ENCODE measurements at places on chromosomes 12 and 14. TPM values are rescaled to one million over a fixed set of nuclear protein-coding genes. Genes with fewer than 3 reads are reported as not detected.

- no peak for DNase-seq
Measured at GRCh38 chr14:48546996-48547395, 871.6 kb upstream of the MDGA2 start.

DNA sequence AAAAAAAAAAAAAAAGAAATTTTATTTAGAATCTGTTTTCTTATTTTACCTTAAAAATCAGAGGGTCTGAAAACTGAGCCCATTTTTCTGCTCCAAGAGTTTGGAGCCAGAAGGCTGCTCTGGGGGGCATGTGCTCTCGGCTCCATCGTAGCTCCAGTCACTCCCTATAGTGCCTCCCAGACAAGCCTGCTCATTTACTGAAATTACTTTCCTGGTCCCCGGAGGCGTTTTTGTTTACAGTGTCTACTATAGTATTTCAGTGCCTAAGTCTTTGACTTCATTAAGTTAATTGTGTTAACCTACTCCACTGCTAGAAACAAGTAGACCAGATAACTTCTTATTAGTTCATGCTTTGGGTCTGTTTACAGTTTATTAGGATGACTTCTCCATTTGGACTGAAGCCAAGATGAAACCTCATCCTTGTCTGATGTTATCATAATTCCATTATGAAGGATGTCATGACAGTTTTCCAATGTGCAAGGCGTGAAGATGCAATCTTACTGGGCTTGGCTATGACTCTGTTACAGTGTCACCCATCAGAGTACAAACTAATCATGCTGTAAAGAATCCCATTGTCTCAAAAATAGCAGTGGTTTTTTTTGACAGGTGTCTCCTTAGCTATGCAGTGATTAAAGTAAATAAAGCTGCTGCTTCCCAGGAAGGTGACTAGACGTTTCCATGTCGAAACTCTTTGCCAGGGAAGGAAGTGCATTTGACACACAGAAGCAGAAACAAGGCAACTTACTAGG lies 182.3 kb downstream of the TMEM132C start:
- DNase-seq = peak; percentile 1

DNA sequence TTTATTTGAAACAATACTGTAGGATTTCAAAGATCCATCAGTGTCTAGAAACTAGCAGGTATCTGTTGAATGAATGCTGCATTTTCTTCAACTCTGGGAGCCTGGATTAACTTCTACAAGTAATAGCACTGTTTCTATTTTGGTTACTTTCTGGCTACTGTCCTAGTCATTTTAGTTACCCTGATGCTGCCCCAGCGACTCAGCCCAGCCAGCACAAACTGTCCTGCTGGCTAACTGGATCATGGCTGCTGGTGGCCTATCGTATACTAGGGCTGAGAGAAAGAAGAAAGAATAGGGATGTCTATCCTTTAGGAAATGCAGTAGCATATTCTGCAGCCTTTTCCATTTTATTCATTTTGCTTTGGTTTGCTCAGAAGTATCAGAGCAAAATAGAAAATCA lies 53.9 kb downstream of the NTN4 start:
- peak; percentile 56 for DNase-seq

- peak; percentile 54 for DNase-seq
Measured at GRCh38 chr14:89443042-89443629, 26.1 kb upstream of the FOXN3 start.

The FGF23 gene
- not detected for total RNA-seq

The ADAM20 gene
- 0.19 TPM for total RNA-seq

DNA sequence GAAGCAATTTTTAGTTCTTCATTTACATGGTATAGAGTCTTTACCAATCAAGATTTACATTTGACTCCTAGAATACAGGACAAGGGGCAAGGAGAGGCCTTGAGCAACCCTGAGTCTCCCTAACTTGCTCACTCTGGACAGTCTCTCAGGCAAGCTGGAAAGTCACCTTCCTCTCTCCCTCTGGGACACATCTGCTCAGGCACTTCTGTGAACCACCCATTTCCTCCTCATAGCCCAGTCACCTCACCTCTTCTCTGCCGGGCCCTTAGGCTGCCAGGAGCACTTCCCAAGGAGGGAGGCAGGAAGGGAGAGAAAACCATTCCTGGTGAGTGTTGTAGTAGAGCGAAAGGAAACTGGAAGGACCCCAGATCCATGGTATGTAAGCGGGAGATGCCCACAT lies 202.8 kb downstream of the TTC7B start:
- no peak for DNase-seq

GRCh38 chr12:102781117-102781516 lies 135.9 kb downstream of the PAH start:
- DNase-seq = no peak

- no peak for DNase-seq
Measured at GRCh38 chr12:79156846-79157463, 292.4 kb downstream of the SYT1 start.

The PLEKHG7 gene
- total RNA-seq = not detected

GRCh38 chr12:23760495-23760894 lies 189.0 kb downstream of the SOX5 start:
- no peak for DNase-seq

The TRHDE gene
- not detected for total RNA-seq

DNA sequence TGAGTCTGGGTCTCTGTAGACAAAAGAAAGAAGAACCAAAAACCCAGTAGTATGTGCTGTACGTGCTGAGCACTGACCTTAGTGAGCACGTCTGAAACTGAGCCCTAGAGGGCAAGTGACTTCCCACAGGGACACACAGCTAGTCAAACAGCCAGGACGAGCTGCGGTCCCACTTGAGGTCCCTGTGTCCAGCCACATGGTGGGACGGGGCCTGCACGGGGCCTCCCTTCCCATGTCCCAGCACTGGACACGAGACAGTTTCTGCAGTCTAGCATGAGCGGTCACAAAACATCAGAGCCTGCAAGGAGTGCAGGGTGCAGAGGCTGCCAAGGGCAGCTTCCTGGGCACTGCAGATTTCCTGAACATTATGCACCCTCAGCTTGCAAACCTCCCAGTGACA lies 121.6 kb downstream of the NCOR2 start:
- no peak for DNase-seq

The CFL2 gene
- total RNA-seq = 126 TPM

The MYO1A gene
- total RNA-seq = 0.06 TPM

GRCh38 chr12:58893495-58893894 lies 26.8 kb downstream of the LRIG3 start:
- no peak for DNase-seq

GRCh38 chr12:41467591-41468325 lies 279.6 kb downstream of the PDZRN4 start:
- no peak for DNase-seq

The AMN gene
- total RNA-seq = not detected

DNA sequence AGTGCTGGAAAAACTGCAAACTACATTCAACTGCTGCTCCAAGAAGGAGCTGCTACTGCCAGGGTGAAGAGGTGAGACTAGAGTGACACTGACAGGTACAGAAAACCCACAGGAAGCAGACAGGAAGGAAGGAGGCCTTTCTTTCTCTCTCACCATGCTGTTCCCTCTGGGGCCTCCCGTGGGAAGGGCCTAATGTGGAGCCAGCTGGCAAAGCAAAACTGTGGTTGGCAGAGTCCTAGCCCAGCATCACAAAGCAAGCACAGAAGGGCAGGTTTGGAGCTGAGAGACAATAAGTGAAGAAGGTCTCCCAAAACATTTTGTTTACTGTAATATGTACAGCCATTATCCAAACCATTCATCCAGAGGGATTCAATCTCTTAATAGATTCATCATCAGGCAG lies 122.5 kb upstream of the MAX start:
- DNase-seq = peak; percentile 76

DNA sequence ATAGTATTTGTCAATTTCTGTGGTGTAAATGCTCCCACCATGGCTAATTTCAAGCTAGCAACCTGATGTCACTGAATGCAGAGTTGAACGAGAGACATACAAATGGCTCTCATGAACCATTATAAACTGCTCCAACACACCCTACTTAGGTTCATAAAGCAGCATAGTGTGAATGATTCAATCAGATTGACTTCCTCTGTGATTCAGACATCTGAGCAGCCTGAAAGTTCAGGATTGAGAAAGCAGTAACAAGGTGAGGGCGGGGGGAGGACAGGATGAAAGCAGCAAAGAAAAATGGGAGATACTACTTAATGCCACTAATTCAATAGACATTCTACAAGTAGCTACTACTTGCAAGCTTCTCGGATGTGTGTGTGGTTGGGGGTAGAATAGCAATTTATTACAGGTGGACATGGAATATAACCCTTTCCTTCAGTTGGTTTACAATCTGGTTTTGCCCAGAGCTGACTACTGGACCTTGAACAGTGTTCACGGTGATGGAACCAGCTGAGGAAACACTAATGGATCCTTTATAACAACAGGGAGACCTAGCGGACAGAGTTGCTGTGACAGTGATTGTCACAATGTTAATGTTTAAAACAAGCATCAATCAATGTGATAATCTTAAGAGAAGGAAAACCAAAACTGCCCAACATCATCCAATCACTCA lies 52.5 kb upstream of the PELI2 start:
- no peak for DNase-seq

- DNase-seq = no peak
Measured at GRCh38 chr14:70873627-70874026, 33.6 kb upstream of the PCNX1 start.

DNA sequence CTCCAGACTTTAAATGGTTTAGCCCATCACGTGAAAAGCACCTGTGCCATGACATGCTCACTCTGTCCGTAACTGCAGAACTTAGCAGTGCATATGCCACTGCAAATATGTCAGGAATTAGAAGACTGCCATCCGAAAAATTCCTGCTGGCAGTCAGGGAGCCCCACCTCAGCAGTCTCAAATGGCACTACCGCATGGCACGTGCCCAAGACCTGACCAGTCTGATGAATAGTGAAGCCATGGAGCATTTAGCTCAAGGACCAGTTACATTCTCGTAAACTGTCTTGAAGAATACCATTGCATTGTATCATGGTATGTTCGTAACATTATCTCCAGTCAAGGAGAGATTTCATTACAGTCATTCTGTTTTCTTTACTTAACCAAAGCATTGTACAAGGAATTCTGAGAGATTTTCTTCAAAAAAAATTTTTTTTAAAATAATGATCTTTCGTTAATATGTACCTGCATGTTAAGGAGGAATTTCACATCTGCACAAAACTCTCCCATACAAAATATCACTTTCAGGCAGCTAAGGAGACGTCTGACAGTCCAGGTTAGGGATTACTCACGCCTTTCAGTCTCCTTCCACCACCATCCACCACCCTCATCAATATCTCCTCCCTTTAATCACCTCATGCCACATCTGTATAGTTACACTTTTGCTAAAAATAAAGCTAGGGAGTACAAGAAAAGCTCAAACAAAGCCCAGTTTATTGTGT lies 138.5 kb downstream of the ANO2 start:
- DNase-seq = peak; percentile 26

GRCh38 chr12:67751381-67751928 lies 102.9 kb downstream of the DYRK2 start:
- no peak for DNase-seq

- DNase-seq = no peak
Measured at GRCh38 chr12:124910561-124911478, 3.6 kb downstream of the UBC start.

The STAC3 gene
- 29.8 TPM for total RNA-seq

DNA sequence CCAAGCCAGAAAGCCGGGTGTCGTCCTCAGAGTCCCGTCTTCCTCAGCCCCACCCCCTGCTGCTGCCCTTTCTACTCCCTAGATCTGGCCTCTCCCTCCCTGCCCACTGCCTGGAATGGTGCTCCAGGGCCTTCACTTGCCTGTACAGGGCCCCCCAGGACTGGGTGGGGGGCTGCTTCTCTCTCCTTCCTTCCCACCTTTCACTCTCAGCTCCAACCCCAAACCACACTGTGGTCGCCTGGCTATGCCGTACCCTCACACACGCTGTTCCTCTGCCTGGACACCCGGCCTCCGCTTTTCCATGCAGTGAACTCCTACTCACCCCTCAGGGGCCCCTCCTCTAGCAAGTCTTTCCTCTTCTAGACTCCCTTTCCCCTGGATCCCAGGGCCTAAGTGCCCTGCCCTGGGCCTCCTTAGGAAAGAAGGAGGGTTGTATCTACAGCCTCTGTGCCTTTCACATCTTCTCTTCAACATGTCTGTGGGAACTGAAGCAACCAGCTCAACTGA lies 25.5 kb upstream of the DIO3 start:
- no peak for DNase-seq

The REC8 gene
- 1.6 TPM for total RNA-seq

DNA sequence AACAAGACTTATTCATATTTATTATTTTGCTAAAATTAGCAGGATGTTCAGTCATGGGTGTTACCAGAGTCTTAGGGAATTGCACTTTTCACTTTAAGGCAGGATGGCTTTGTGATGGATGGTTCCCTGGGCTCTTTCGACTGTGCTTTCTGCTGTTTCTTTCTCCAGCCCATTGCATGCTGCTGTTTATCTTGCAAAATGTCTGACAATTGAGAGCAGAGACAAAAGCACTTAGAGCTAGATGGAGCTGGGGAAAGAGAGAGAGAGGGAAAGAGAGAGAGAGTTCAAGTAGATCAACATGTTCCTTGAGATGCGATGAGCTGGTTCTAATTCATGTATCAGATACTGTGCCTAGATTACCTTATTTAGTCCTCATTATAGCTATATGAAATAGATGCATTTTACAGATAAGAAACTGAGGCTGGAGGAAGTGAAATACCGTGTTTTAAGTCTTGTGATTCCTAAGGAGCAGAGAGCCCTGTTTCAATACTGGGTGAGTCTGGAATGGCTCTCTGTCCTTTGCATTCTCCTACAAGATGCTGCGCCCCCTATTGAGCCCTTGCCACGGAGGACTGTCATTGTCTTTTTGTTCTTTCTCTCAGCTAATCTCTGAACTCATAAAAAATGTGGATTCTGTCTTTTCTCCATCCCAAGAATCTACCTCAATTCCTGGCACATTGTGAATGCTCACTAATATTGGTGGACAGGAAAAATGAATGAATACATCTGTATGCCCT lies 227.9 kb downstream of the ALG10B start:
- DNase-seq = no peak

DNA sequence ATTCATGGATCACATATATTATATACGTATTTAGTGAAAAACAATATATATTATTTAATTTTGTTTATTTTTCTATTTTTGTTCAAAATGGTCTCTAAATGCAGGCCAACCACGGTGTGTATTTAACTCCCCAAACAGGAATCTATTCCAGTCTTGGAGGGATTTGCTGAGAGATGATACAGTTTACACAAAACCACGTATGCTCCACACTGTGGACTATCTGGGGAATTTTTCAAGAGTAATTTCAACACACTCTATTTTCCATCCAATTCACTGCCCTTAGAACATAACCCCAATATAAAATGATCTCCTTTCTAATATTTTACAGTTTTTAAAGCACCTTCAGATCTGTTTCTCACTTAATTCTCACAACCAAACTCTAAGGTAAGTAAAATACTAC lies 15.3 kb downstream of the EML1 start:
- no peak for DNase-seq

The AVPR1A gene
- not detected for total RNA-seq

DNA sequence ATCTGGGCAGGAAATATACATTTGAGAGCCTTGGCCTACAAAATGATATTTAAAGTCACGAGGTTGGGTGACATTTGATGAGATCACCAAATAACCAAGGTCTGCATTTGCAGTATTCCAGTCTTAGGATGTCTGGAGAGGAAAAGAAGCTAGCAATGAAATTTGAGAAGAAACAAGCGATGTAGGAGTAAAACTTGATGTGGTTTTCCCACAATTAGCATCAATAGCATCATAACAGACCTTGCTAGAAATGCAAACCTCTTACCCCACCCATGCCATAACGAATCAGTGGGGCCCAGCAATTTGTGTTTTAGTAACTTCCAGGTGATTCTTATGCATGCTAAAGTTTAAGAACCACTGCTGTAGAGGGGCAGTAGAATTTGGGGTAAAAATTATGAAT lies 219.9 kb downstream of the PPFIA2 start:
- DNase-seq = no peak

The WSCD2 gene
- not detected for total RNA-seq

All from LHCN-M2 (cell line).